ENCODE measurements at places on chromosomes 3 and 15.

GRCh38 chr3:186244016-186244415 lies 118.0 kb downstream of the DGKG start:
- DNase-seq, result no peak

DNA sequence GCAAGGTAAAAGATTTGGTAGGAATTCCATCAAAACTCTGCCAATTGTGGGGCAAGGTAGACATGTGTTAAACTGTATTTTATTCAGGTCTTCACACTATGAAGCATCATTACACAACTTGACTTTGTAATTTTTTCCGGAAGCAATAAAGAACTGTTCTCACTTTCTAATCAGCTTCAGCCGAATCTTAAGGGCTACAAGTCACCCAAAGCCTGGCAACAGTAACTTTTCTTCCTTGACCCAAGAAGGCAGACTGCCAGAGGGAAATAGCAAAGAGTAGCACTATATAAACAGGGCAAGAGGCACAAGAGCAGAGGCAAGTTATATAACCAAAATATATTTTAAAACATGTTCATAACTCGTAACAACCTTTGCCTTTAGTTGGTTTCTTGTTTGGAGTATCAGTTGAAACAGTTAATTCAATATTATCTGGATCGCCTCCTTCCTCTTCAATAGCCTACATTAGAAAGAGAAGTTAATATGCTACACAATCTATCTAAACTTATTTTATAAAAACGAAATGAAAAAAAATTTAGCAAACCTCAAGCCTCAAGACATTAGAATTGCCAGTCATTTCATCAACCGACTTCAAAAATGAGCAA lies 1.4 kb downstream of the SLTM start:
- no peak for DNase-seq

DNA sequence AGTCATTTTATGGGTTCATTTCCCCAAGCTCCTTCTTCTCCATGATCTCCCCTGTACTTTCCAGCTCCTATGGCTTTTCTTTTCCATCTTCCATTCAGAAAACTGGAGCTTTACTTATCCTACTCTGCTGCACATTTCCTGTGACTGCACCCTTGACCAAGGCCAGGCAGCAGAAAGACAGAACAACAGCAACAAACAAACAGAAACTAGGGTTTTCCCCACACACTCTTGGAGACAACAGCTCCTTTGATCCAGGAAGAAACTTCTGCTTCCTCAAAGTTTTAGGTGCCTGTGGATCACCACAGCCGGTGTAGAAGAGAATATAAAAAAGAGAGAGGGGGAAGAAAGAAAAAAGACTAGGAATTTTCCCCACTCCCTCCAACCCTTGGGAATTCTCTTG lies 342.3 kb upstream of the CFAP20DC start:
- no peak for DNase-seq

DNA sequence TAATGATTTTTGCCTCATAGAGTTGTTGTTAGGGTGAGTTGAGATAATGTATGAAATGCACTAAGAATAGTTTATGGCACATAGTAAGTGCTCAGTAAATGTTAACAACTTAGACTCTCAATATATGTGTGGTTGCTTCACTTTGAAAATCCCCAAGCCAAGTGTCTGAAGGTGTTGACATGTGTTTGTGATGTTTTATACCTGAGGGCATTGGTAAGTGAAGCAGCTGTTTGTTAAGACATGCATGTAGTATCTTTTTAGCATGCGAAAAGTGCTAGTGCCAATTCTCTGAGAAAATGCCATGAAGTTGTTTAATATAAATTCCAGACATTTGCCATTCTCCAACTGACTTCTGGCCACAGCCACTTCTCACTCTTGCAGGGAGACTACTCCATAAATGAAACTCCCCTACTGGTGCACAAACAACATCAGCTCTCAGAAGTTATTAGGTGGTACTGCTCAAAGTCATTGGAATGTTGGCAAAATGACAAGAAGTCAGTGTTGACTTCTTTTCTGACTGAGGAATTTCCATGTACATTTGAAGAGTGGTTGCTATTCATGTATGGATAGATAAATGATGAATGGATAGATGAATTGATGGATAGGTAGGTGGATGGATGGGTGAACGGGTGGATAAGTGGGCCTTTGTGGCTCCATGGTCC lies 103.6 kb upstream of the NUDT16 start:
- no peak for DNase-seq

GRCh38 chr3:45261333-45262110 lies 35.4 kb upstream of the TMEM158 start:
- DNase-seq, result no peak

DNA sequence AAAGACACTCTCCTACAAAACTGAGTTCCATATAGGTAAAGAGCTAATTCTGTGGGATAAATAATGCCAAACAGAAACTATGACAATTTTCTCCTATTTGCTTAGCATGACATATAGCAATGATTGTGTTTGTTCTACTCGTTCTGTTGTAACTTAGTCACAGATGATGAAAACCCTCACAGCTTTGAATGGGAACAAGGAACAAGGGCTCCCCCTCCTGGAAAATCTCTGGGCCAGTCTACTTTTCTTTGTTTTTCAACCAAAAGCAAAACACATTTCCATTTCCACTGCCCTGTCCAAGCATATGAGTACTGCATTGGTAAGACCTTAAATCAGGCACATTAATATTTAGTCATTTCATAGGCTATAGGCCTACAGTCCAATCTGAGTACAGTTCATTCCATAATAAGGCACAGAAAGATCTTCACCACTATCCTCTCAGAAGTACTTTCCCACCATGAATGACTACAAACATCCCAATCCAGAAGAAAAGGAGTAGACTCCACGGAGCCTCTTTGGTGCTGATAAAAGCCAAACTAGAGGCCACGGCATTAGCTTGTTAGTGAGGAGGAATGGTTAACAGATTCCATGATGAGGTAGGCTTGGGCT lies 67.1 kb downstream of the ATP8B4 start:
- no peak for DNase-seq

GRCh38 chr3:169554611-169555010 lies 108.9 kb downstream of the MECOM start:
- no peak for DNase-seq

GRCh38 chr3:104746056-104746455 lies 620.7 kb upstream of the ALCAM start:
- DNase-seq, result no peak

DNA sequence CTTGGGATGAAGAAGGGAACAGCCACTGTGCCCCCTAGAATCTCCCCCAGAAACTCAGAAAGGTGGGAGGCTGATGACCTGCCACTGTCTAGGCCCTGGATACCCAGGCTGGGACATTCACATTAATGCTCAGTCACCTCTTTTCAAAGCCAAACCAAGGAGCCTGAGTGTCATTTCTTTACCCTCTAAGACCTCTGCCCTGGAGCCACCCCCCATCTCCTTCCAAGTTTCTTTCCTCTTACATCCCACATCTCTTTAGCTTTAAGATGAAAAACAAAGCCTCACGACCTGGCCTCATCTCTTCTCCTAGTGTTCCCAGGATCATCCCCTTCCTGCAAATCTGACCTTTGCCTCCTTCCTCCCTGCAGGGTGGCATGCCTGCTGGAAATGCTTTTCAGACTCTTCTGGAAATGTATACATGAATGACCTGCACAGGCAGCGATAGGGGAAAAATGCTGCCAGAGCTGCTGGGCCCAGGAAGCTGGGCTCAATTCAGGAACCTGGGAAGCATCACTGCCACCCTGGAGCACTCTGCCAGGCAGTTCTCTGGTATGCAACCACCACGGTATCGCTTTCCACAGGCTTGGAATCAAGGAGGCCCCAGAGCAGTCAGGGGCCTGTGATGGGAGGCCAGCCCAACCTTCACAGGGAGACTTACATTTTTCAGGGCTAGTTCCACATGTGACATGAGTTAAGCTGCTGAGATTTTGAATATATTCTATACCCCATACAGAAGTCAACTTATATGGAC lies 67.6 kb downstream of the DAPK2 start:
- DNase-seq, result no peak

- no peak for DNase-seq
Observed at GRCh38 chr3:154901278-154901677, 178.8 kb upstream of the MME start.

GRCh38 chr3:174023421-174023820 lies 625.9 kb downstream of the NLGN1 start:
- DNase-seq, result no peak

Data from stimulated activated CD8-positive, alpha-beta memory T cell treated with anti-CD3 and anti-CD28 coated beads, Interleukin-15, amount 100 ng/mL, for 24 hours (primary cell).